Stimulated activated CD8-positive, alpha-beta memory T cell treated with anti-CD3 and anti-CD28 coated beads, Interleukin-4, amount 100 ng/mL, for 4 hours (primary cell): ENCODE measurements at places on chromosomes 4 and X.
A peak's percentile ranks its signal among the peaks of the same experiment; 100 is the strongest.

DNA sequence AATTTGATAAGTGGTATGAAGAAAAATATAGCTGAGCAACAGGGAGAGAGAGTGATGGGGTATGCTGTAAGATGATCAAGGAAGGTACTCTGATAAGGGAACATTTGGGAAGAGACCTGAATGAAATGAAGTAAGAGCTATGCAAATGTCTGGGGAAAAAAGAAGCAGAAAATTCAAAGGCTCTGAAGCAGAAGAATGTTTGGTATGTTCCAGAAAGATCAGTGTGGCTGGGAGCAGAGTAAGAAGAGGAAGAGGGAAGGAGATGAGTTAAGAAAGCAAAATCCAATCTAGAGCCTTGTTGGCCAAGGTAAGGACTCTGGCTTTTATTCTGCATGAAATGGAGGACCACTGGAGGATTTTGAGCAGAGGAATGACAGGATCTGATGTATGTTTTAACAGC, 90.0 kb downstream of the AWAT2 start:
- no peak for DNase-seq

- DNase-seq = no peak
These were observed 58.6 kb upstream of the MCF2 start for GRCh38 chrX:139766545-139766983.

DNA sequence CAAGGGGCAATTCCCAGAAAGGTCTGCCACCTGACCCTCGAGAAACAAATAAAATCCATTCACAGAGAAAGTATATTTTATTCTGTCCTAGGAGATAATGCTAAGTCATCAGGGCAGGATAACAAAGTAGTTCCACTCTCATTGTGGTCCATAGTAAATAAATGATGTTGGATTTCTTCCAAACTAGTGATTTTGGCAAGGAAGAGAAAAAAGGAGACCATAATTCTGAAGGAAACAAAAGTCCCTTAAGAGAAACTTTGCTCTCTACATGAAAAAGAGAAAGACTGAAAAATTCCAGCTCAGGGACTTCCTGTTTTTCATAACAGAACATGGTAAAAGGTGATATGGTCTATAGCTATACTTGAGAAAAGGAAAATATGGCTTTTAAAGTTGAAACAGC, 71.5 kb upstream of the DDX60 start:
- no peak for DNase-seq

DNA sequence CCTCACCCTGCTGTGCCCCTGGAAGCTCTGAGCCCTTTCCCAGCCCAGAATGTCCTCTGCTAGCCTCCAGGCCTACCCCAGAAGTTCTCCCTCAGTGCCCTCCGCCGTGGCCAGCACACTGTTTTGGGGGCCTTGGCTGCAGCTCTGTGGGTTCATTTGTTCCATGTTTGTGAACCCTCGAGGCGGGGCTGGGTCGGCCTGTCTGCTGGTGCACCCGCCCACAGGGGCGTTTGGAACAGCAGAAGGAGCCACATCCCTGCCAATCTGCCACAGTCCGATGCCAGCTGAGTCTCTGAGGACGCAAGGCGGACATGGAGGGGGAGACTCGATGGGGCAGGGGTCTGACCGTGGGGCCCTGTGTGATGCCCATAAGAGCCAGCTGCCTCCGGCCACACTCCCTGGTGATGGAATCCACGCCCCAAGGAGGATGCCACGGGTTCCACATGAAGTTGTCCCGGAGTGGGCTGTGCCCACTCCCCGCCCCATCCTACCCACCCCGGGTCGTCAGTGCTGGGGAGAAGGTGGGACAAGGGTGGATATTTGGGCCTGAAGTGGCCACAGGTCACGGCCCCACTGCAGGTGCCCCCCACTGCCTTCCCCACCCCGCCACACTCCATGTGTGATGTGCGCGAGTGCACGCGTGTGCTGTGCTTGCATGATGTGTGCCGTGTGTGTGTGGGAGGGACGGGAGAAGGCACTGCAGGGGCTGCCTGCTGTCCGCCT, 7.1 kb downstream of the ATP5ME start:
- no peak for DNase-seq

- peak; percentile 10 for DNase-seq
These were observed 113.5 kb downstream of the VSIG4 start for GRCh38 chrX:65926095-65927019.

DNA sequence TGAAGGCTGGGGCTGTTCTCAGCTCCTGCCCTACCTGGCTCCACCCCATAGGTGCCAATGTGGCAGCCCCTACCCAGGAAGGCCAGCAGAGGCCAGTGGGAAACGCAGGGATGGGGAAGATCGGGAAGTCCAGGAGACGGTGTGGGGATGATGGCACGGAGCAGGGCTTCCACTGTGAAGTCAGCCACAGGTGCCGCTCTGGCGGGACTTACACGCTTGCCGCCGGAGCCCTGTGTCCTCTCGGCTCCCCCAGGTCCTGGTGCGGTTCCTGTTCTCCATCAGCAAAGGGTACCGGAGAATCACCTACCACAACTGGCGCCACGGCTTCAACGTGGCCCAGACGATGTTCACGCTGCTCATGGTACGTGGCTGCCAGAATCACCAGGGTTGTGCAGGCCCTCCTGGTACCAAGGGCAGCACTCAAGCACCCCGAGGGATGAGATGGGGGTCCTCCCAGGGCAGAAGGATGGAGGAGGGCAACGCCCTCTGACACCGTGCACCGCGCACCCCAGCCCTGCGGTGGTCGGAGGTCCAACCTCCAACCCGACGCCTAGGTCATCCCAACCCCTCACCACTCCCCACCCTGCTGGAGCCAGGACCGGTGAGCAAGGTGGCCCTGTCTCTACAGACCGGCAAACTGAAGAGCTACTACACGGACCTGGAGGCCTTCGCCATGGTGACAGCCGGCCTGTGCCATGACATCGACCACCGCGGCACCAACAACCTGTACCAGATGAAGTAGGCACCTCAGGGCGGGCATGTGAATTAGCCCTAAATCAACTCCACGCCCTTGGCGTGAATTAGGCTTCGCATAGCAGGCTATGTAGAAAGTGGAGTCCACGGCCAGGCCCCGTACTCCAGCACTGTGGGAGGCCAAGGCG, 12.0 kb downstream of the ATP5ME start:
- DNase-seq = no peak

DNA sequence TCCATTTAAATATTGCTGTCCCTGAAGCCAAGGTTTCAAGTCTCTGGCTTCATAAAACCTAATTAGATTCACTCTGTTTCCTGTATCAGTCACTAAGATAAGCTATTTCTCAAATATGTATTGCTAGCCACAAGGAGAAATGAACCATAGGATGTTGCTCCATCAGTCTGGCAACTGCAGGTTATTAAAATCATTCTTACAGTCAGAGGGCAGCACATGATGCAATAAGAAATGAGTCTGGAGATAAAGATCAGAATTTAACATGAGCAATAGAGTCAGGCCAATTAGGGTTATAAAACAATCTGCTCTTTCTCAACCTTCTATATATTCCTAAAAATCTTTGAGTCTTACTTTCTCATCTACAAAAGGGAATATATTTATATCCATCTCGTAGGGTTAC, 7.2 kb downstream of the PRKG2 start:
- DNase-seq = no peak

- no peak for DNase-seq
These were observed 44.0 kb downstream of the SLC25A5 start for GRCh38 chrX:119512146-119512800.
